ENCODE measurements at places on chromosomes 5 and 9. TPM values are rescaled to one million over a fixed set of nuclear protein-coding genes. Genes with fewer than 3 reads are reported as not detected.

GRCh38 chr5:893711-894110, 1.0 kb downstream of the TRIP13 start:
- H3K27me3 ChIP-seq: no peaks in the 10 kb centered on the region
- H3K36me3 ChIP-seq: peaks cover 24% of the 10 kb centered on the region
- H3K4me3 ChIP-seq: peak overlapping the region; percentile 88
- peak; percentile 54 for DNase-seq
- H3K4me1 ChIP-seq: peaks cover 22% of the 10 kb centered on the region
- H3K27ac ChIP-seq: peak overlapping the region; percentile 41

GRCh38 chr9:83699615-83700014, 8.1 kb downstream of the UBQLN1 start:
- no peak overlapping the region for H3K4me3 ChIP-seq
- no peaks in the 10 kb centered on the region for H3K27me3 ChIP-seq
- H3K27ac ChIP-seq: no peak overlapping the region
- H3K4me1 ChIP-seq: peaks cover 5% of the 10 kb centered on the region
- no peaks in the 10 kb centered on the region for H3K36me3 ChIP-seq

- peak overlapping the region; percentile 85 for H3K27ac ChIP-seq
- peak; percentile 57 for DNase-seq
Measured at GRCh38 chr5:74034733-74035132, 408.7 kb downstream of the ARHGEF28 start.

Gene BARHL1
- total RNA-seq: not detected

Gene GPRIN1
- total RNA-seq: 1.8 TPM

Gene NMUR2
- total RNA-seq: not detected

Gene AJM1
- 0.88 TPM for total RNA-seq

Gene TRIM41
- 12.4 TPM for total RNA-seq
